Right renal cortex interstitium (tissue), 3 donors: ENCODE measurements at places on chromosomes 7 and 10.

DNA sequence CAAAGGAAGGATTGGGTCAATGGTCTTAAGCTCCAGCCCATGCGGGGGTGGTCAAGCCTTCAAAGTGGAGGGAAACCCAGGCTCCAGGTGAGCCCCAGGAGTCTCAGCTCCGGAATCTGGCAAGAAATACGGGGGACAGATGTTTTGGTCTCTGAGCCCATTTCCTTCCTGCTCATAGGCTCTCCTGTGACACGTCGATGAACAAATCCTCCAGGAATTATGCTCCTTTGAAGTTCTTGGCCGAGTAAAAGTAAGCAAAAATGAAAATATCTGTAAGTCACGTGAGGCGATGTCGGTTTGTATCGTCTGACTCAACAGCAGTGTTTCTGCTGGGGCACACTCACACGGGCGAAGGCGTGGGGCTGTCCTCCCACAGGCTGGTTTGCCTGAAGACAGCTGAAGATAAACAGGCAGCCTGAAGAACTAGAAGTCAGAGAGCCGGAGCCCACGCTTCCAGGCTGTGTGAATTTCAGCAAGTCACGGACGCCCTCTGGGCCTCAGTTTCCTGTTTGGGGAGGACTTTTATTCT lies 52.6 kb upstream of the SMNDC1 start:
- no peak for DNase-seq

GRCh38 chr10:8543361-8544056 lies 489.0 kb downstream of the GATA3 start:
- DNase-seq: no peak

DNA sequence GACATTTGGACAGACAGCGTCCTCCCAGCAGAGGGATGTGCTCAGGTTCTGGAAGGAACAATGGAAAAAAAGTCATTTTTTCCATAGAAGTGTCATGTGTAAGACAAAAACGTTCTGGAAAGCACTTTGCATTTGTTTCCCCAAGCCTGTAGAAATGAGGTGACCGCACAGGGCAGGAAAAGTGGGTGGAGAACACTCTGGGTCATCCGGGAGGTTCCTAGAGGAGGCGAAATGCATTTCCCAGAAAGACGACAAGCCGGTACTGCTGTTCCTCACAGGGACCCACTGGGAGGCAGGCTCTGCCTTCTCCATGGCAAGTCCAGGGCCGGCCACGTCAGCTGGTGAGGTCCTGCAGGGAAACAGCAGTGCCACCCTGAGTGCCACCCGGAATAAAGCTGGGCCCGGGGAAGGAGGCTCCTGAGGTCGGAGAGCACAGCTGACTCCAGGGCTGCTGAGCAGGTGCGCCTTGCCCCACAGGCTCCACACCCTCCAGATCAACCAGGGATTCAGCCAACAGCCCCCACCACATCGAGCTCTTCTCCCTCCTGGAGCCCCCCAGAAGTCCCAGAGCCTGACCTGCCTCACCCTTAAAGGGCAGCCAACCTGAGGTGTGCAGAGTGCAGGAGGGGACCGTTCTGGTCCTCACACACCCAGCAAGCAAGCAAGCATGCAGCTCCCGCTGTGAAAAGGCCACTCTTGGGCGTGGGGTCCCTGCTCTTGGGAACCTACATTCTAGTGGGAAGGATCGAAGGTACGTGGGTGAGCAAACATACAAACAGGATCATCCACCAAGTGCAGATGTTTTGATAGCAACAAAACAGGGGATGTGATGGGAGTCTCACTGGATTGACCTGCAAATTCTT lies 28.8 kb upstream of the INPP5A start:
- DNase-seq: no peak

DNA sequence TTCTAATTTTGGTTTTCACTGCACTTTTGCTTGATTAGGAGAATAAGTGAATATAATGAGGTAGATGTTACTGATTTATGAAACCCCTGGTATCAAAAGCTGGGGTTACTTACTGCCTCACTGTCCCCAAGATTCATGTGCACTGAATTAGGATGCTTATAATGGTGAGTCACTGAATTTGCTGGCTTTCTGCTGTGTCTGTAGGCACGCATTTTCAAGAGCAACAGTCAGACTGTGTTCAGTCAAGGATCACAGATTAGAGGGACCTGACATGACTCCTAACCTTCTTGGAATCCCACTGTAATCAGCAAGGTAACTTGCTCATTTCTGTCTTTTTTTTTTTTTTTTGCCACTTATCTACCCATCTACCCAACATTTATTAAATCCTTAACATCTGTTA lies 59.7 kb downstream of the GPR85 start:
- DNase-seq: no peak

- no peak for DNase-seq
Observed at GRCh38 chr7:22913158-22913557, 90.5 kb upstream of the TOMM7 start.

GRCh38 chr10:378930-379704 lies 243.9 kb downstream of the ZMYND11 start:
- DNase-seq: no peak

DNA sequence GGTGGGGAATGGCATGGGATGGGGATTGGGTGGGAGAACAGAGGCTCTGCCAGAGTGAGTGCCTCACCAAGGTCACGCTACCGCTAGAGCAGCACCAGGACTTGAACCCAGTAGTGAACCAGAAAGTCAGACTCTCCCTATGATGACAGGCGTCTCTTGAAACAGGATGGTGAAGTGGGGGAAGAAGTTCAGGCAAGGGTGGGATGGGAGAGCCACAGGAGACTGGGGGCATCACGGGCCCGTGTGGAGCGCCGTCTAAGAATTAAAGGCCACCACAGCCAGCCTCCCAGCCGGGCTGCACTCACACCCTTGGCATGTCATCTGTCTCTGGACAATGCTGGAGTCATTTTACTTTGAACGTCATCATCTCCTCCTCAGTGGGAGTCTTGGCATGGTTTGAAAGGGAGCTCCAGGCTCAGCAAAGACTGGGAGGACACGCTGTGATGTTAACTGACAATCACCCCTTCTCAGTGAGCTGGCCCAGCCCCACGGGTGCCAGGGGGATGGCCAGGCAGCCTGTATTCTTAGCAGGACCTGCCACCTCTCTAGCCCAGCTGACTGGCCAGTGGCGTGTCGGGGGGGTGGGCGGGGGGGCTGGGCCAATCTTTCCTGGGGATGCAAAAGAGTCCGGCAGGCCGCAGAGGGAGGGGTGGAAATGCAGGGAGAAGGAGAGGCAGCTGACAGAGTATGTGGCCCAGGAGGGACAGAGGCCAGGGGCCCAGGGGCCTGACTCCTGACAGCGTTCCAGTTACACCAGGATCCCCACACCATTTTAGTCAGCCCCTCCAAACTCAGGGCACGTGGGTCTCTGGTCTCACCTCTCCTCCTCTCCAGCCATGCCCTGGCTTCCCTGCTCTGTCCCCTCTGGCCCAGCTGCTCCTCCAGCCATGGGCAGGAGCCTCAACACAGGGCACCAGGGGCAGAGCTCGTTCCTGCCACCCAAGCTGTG lies 96.2 kb downstream of the VOPP1 start:
- DNase-seq: no peak

- DNase-seq: no peak
Observed at GRCh38 chr10:124036746-124037145, 56.7 kb downstream of the CHST15 start.

- no peak for DNase-seq
Observed at GRCh38 chr7:10707519-10707918, 266.2 kb upstream of the PHF14 start.

DNA sequence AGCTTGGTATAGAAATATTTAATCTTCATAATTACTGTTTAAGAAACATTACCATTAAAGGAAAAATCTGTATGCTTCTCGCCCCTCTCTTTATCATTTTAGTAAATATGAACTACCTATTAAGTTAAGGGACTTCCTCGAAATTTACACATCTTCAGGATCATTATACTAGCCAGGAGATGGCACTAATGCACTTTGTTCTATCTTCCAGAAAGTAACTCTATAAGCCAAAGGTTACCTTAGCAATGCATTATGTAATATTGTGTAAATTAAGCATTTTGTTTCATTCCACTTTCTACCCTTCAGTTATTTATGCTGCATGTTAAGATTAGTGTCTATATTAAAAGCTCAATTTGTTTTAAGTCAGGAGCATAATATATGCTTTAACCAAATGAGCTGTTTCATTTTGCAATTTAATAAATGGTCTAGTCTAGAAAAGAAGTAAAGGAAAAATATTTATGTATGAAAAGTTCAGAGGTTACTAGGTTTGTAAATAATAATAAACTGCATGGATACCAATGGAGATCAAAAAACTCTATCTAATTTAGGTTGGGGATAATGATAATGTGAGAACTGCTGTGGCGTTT lies 128.5 kb downstream of the ANKRD7 start:
- DNase-seq: no peak

DNA sequence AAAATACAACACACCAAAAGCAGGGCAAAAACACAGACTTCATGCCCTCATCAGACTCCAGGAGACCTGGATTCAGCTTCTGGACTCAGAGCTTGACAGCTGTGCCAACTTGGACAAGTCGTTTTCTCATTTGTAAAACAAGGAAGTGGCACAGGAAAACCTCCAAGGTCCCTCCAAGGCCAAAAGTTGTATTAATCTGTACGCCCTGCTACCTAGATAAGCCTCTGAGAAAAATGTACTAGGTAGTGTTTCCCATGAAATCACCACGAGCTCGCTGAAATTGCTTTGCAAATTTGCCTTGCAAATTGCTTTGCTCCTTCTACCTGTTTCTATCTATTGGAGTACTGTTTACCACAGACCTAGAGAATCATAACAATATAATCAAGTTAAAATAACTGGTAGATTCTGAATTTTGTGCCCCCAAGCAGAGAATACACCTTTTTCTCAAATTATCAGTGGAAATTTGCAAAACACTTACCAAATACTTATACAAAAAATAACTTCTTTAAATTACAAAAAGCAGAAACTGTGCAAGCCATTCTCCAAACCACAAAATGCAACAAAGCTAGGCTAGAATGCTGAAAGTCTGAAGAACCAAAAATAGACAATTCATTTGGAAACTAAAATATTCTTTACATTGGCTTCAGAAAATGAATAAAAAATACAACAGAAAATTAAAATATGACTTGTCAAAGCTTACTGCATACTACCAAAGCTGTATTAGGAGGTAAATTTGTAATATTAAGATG lies 158.1 kb upstream of the CHST15 start:
- no peak for DNase-seq

- DNase-seq: no peak
Observed at GRCh38 chr10:33224251-33224965, 110.1 kb downstream of the NRP1 start.

- no peak for DNase-seq
Observed at GRCh38 chr10:77763453-77764430, 126.1 kb upstream of the KCNMA1 start.

GRCh38 chr10:7481368-7481765 lies 70.5 kb upstream of the SFMBT2 start:
- DNase-seq: no peak

- no peak for DNase-seq
Observed at GRCh38 chr7:50396856-50397255, 53.3 kb downstream of the FIGNL1 start.

- no peak for DNase-seq
Observed at GRCh38 chr7:149023662-149024061, 4.6 kb downstream of the PDIA4 start.

DNA sequence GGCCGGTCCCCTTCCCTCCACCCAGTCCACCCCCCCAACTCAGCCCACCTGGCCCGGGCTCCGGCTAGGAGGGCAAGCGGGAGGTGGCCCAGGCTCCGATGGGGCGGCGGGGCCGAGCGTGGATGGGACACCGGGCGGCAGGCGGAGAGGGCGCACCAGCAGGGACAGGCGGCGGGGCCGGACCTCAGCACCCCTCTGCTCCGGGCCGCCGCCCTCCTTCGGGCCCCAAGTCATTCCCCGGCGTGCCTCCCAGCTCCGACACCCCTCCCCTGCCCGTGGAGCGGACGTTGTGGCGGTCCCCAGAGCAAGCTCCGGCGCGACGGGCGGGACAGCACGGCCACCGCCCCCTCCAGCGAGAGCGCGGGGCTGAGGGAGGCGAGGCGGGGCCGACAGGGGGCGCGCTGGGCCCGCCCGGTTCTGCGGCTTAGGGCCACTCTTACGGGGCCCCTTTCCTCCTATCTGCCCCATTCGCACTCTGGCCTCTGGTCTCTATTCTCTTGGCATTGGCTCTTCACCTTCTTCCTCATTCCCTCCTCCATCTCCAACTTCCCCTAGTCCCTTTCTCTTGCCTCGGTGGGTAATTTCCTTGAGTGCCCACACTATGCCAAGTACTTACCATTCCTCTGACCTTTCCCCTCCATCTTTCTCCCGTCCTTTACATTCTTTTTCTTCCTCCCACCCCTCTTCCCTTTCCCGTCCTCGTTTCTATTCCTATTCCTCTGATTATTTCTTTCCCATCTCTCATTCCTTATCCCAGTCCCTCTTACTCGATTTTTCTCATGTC lies 701 bp upstream of the GBX1 start:
- no peak for DNase-seq

GRCh38 chr7:28725911-28726310 lies 232.2 kb downstream of the TRIL start:
- DNase-seq: no peak

DNA sequence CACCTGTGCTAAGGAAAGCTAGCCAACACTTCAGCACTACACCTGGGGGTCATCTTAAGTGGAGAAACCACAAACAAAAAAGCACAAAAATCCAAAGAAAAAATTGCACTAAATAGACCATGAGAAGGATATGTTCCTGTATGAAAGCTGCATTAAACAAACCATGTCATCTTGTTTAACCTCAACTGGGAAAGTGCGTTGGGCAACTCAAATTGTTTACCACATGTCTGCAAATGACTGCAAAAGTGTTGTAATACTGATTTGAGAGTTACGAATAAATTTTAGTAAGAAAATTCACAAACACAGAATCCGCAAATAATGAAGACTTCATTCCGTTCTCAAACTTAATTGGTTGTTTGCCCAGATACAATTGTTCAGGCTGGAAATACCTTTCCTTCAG lies 111.9 kb upstream of the EGFR start:
- no peak for DNase-seq

GRCh38 chr7:116957874-116958273 lies 4.6 kb downstream of the ST7 start:
- DNase-seq: no peak

DNA sequence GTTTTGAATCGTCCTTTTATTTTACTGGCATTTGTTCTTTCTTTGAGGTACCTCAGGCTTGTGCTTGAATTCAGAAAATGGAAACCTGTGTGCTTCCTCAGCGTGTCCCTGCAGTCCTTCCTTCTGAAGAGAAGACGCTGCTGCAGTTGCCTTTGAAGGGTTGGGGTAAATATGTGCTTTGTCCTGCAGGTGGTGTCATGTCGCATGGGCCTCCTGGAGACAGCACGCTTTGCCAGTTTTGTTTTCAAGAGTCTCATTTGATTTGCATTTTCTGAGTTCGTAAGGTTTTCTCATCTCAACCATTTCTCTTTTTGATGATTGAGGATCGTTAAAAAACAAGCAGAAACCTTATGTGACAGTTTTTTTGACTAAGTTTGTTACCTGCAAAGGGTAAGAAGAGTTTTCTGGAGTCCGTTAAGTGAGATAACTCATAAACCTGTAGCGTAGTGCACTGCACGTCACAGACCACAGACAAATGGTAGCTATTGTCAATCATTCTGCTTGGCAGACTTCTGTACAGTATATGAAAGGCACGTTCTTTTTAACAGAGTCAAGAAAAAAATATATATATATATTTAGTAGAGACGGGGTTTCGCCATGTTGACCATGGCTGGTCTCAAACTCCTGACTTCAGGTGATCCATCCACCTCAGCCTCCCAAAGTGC lies 57.0 kb downstream of the CDC123 start:
- no peak for DNase-seq

- DNase-seq: no peak
Observed at GRCh38 chr7:135859538-135859937, 110.9 kb upstream of the FAM180A start.
